Germinal center (tissue), 1 donor: ENCODE measurements at places on chromosomes 13 and 19.

DNA sequence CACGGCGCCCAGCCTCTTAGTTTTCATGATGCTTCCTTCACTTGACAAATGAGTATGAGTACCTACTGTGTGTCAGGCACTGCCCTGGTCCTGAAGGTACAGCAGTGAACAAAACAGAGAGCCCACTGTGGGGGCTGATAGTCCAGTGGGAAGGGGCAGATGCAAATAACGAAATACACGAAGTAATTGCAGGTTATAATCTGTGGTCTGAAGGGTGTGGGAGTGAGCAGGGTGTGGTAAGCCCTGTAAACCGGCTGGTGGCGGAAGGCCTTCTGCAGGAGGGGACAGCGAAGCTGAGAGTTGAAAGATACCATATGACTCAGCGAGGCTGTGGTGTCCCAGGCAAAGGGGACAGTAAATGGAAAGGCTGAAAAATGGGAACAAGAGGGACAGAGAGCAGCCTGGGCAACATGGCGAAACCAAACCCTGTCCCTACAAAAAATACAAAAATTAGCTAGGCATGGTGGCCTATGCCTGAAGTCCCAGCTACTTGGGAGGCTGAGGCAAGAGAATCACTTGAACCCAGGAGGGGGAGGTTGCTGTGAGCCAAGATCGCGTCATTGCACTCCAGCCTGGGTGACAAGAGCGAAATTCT, 60.5 kb downstream of the MAP4K1 start:
- DNase-seq = peak; percentile 32

DNA sequence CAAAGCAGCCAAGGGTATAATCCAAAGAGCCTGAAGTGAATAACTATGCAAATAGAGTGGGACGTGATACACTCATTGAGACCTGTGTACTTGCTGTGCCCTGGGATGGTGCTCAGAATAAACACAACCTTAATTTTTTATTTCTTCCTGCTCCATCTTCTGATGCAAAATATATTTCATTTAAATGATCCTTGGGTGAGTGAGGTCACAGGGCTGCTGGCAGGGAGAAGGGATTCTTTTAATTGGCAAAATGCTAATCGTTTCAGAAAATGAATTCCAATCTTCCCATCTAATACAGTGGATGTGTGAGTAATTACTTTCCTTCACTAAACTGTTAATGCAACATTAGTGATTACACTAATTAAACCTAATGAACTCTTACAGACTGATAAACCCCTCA, 63.5 kb downstream of the SIAH3 start:
- no peak for DNase-seq

DNA sequence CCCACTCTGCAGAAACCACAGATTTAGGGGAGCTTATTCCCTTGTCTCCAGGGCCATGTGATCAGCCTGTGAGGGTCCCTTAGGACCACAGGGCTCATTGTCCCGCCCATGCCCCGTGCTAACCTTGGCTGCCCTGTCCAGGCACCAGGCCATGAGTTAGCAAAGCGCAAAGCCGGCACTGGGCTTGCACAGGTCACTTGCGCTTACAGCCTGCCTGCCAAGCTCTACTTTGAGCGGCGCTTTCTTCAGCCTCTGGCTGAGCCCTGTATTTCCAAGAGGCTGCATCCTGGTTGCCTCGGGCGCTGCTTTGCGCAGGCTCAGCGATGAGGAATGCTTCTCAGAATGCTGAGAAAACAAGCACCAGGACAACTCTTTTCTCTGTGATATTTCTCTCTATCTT, 188.0 kb downstream of the TDRD3 start:
- no peak for DNase-seq

DNA sequence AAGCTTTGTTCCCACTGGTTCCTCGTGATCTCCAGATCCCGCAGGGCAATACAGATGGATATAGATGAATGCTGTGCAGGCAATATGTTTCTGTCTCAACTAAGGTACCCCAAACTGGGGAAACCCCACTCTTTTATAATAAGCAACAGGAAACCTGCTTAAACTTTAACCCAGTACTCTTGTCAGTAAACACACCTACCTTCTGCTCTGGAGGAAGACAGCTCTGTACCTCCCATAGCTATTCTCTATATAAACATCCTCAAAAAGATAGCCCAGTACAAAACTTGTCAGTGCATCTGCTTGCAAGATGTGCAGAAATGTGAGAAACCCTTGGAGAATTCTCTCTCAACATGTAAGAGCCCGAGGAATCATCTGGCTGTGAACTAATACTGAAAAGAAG, 583.6 kb downstream of the OLFM4 start:
- no peak for DNase-seq

DNA sequence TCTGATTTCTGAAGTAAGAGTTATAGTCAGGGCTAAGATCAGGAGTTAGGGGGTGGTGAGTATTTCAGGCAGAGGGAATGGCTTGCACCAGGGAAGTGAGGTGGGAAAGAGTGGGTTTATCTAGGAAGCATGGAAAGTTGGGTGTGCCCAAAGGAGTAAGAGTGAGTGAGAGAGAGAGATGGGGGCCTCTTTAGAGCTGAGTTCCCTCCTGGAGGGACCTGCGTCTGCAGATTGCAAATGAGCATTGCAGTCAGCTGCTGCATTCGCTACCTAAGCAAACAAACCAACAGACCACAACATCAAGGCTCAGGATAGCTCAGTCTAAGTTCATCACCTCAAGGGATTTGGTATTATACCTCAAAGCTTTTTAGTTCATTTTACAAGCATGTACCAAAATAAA, 405.8 kb downstream of the FGF9 start:
- no peak for DNase-seq

GRCh38 chr13:49044836-49045235, 69.1 kb downstream of the FNDC3A start:
- no peak for DNase-seq

GRCh38 chr13:28666897-28667488, 8.1 kb downstream of the POMP start:
- no peak for DNase-seq

- DNase-seq = no peak
Measured at GRCh38 chr19:29851769-29852521, 40.2 kb downstream of the CCNE1 start.

DNA sequence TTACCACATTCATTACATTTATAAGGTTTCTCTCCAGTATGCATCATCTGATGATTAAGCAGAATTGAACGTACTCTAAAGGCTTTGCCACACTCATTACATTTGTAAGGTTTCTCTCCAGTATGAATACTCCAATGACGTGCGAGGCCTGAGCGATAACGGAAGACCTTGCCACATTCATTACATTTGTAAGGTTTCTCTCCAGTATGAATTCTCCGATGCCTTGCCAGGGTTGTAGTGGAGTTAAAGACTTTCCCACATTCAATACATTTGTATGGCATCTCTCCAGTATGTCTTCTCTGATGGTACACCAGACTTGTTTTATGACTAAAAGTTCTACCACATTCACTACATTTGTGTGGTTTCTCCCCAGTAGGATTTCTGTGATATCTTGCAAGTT, 16.8 kb upstream of the ZNF432 start:
- DNase-seq = no peak

GRCh38 chr13:21925720-21926119, 254.8 kb downstream of the FGF9 start:
- no peak for DNase-seq

- DNase-seq = peak; percentile 47
Measured at GRCh38 chr19:16571822-16572331, 338 bp downstream of the SLC35E1 start.

DNA sequence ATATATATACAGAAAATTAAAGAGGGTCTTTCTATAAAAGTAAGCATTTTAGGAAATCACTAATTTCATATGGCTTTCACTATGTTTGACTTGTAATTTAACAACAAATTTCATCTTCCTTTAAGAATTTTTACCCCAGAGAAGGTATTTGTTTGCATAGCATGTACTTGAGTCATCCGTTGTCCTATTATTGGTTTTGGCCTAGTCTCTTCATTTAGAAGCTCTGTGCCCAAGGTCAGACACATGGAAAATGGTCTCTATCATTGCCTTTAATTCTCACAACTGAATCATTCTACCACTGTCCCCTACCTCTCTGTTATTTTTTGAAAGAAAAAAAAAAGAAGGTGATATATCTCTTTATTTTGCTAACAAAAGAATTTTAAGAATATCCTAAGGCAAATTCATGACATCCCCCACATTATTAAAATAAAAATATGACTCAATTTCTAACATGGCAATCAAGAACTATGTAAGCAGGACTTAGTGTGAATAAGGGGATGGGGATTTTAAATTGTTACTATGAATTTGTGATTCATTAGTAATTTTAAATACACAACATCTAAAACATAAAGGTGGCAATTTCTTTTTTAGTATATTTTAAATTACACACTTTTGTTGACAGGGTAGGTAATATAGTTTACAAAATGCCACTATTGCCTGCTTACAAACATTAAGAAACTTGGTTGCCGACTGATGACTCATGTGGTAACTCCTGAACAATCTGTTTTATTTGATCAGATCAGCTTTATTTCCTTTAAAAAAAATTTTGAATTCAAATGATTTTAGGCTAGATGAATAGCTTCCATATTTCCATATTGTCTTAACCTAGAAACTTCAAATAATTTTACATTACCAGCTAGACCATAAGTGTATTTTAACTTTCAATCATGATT, 13.9 kb downstream of the SLITRK5 start:
- no peak for DNase-seq

DNA sequence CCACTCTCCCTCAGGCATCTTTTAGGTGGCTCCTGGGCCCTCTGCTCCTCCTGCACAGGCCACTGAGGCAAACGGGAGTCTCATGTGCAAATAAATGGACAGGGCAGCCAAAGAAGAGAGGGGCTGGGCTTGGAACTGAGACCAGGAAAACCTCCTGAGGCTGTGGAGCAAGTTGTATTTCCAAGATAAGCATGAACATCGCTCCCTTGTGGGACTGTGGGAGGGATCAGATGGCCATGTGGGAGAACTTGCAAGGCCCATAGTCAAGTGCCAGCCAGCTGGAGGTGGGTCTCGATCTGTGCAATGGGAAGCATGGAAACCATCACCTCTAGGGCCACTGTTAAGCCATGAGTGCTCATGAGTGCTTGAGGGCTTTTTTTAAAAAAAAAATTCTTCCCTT, 24.9 kb downstream of the MED26 start:
- DNase-seq = no peak

GRCh38 chr13:29065142-29065541, 245.0 kb downstream of the MTUS2 start:
- DNase-seq = no peak

DNA sequence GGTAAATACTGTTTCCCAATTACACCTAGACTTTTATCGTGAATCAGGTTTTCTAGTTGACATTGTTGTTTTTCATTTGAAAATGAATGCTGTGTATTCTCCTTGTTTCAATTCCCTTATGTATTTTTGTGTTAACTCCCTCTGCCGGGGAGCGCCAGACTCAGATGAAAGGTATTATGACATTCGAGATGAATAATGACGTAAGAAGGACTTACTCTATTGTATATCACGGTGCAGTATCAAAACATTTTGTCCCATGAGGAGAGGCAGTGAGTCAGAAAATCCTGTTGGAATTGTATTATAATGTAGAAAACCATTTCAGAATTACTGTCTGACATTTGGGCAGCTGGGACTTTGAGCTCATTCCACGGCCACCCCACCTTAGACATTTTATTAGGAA, 61.6 kb downstream of the LRCH1 start:
- no peak for DNase-seq

- no peak for DNase-seq
Measured at GRCh38 chr13:44884076-44884729, 105.1 kb downstream of the NUFIP1 start.

DNA sequence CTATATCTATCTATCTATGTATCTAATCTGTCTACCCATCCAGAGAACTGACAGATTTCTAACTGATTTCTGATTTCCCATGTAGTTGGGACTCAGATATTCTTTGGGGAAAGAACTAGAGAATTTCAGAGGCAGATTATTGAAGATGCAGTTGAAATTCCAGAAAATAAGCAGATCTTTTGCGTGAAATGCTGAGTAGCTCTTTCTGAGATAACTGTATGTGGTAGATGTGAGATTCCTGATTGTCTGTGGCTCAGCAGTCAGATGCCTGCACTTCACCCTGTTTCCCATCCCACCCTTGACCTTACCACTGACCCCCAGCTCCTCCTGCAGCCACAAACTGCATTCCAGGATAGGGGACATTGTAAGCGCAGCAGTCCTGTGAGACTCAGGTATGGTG, 61.5 kb downstream of the DGKH start:
- DNase-seq = no peak

DNA sequence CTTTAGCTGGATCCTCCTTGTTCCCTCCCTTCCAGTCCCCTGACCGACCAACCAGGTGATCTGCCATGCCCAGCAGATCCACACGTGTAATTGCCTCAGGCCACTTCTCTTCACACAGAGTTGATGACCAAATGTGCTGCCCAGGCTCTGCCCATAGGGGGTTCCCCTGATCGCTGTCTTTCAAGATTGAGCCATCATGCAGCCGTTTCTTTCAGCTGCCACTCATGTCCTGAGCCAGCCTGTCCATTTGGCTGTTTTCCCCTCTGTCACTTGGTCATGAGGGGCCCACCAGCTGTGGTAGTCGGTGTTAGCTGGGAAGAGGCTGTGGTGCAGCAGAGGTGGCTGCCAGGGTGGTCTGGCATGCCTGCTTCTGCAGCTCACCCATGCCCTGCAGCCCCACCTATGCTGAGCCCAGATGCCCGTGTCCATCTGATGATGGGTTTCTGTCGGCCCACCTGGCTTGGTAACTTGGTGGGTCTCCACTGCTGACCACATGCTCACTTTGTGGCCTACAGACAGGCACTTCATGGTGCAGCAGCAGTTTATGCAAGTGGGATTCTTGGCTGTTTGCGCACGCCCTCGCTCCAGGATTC, 35.6 kb upstream of the GPR183 start:
- DNase-seq = no peak

GRCh38 chr13:99374994-99375737, 68.0 kb upstream of the GPR183 start:
- DNase-seq = peak; percentile 90

DNA sequence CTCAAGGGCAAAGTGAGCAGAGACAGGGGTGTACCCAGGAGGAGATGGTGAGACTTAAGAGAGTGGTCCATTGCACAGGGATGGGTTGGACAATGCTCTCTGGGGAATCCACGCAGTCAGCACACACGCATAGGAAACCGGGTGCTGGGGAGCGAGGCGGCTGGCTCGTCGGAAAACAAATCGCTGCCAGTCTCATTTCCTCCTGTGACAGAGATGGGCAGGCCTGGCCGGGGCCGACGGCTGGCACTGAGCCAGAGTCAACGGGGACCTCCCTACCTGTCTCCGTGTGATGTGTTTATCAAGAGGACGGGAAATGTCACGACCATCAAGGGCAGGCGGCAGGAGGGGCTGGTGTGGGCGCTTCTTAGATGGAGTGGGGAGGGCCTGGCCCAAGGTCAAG, 27.3 kb downstream of the PTPRS start:
- DNase-seq = peak; percentile 78

- no peak for DNase-seq
Measured at GRCh38 chr13:50393628-50394027, 378.4 kb downstream of the KCNRG start.

- no peak for DNase-seq
Measured at GRCh38 chr13:35139591-35139990, 197.5 kb downstream of the NBEA start.

- no peak for DNase-seq
Measured at GRCh38 chr13:96662036-96662435, 332.2 kb downstream of the OXGR1 start.

GRCh38 chr13:105139380-105140285, 1395.8 kb downstream of the EFNB2 start:
- DNase-seq = peak; percentile 56

- DNase-seq = peak; percentile 79
Measured at GRCh38 chr19:5967994-5968430, 9.9 kb downstream of the RANBP3 start.

- DNase-seq = peak; percentile 39
Measured at GRCh38 chr13:43785650-43786471, 911 bp downstream of the ENOX1 start.

- DNase-seq = no peak
Measured at GRCh38 chr13:95924389-95924994, 128.7 kb downstream of the UGGT2 start.
